ENCODE measurements at places on chromosomes 13 and 19. TPM values are rescaled to one million over a fixed set of nuclear protein-coding genes. Genes with fewer than 3 reads are reported as not detected.

The DAPK3 gene
- total RNA-seq: 58.1 TPM

The MTUS2 gene
- 19.4 TPM for total RNA-seq

The PLPPR3 gene
- total RNA-seq: 125 TPM

The ZNF181 gene
- total RNA-seq: 30.9 TPM

The HSD17B14 gene
- 5.3 TPM for total RNA-seq

The IQCN gene
- 0.92 TPM for total RNA-seq

The TEX26 gene
- 3.2 TPM for total RNA-seq

The CEACAM4 gene
- total RNA-seq: not detected

The LAIR1 gene
- 2.8 TPM for total RNA-seq

The CRYL1 gene
- total RNA-seq: 22.4 TPM

The BCAM gene
- total RNA-seq: 7.4 TPM

The KLK5 gene
- 0.69 TPM for total RNA-seq

The GPATCH1 gene
- 16.1 TPM for total RNA-seq

The SIGLEC5 gene
- 0.23 TPM for total RNA-seq

The IGFLR1 gene
- 0.46 TPM for total RNA-seq
